NCI-H2171 (cell line): ENCODE measurements at places on chromosomes 2 and 18.

DNA sequence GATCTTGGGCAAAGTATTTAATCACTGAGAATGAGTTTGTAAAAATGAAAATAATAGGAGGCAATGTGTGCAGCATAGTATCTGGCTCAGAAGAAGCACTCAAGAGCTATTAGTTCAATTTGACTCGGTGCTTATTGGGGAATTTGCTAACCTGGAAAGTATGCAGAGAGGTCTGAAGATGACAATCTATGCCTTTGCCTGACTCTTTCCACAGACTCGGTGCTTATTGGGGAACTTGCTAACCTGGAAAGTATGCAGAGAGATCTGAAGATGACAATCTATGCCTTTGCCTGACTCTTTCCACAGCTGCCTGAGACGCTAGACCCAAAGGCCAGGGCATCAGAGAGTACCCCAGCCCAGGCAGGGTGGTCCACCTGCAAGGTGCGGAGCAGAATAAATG lies 12.2 kb upstream of the SH3BP4 start:
- DNase-seq = no peak

- DNase-seq = no peak
These were observed 96.8 kb downstream of the TGFA start for GRCh38 chr2:70456585-70457495.

GRCh38 chr18:35991696-35992095 lies 19.2 kb downstream of the RMP24 start:
- no peak for DNase-seq

GRCh38 chr2:31920962-31921361 lies 89.8 kb downstream of the MEMO1 start:
- no peak for DNase-seq

DNA sequence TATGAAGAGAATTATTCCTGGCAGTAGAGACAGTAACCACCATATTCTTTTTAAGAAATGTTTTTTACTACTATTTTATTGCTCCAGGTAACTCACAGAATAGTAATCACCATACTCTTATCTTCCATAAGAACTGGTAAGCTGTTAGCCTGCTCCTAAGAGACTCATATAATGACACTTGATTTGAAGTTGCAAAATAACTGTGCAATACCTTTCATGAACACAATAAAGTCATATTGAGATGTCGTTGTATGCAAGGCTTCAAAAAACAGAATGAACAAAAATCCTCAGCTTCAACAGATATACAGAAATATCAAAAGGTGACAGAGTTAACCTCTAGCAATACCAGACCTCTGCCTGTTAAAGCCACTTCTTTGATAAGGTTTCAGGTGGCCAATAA lies 360.1 kb downstream of the NBAS start:
- DNase-seq = no peak

DNA sequence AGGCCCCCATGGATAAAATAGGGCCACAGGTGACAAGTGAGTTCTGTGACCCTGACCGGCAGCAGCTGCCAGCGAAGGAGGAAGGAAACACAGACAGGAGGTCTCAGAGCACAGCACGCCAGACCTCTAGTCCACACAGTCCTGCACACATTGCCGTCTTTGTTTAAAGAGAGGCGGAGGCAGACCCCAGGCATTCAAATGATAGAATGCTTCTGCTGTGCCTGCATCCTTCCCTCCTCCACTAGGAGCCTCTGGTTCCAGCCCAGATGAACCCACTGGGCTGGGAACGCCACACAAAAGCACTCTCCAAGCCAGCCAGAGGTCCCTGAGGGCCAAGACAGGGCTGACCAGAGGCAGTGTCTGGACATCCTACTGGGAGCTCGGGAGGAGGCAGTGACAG lies 118.7 kb downstream of the KLHL29 start:
- DNase-seq = no peak
